ENCODE measurements at places on chromosomes 1 and 21. TPM values are rescaled to one million over a fixed set of nuclear protein-coding genes. Genes with fewer than 3 reads are reported as not detected.

- DNase-seq, result no peak
Measured at GRCh38 chr21:39453571-39454179, 1.9 kb downstream of the SH3BGR start.

DNA sequence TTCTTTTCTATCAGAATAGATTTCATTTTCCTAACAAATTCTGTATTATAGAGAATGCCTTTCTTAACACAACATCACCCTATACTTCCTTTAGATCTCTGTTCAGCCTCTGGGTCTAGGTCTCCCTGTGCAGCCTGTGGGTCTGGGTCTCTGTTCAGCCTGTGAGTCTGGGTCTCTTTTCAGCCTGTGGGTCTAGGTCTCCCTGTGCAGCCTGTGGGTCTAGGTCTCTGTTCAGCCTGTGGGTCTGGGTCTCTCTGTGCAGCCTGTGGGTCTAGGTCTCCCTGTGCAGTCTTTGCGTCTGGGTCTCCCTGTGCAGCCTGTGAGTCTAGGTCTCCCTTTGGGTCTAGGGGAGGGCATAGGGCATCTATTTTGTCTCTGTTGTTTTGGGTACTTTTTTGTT is 59.6 kb upstream of the DIP2A start:
- DNase-seq, result no peak

GRCh38 chr21:37219761-37220432 is 47.2 kb downstream of the VPS26C start:
- DNase-seq, result no peak

- no peak for DNase-seq
Measured at GRCh38 chr21:38843806-38844503, 38.2 kb downstream of the ETS2 start.

Gene ETV3L
- not detected for total RNA-seq

DNA sequence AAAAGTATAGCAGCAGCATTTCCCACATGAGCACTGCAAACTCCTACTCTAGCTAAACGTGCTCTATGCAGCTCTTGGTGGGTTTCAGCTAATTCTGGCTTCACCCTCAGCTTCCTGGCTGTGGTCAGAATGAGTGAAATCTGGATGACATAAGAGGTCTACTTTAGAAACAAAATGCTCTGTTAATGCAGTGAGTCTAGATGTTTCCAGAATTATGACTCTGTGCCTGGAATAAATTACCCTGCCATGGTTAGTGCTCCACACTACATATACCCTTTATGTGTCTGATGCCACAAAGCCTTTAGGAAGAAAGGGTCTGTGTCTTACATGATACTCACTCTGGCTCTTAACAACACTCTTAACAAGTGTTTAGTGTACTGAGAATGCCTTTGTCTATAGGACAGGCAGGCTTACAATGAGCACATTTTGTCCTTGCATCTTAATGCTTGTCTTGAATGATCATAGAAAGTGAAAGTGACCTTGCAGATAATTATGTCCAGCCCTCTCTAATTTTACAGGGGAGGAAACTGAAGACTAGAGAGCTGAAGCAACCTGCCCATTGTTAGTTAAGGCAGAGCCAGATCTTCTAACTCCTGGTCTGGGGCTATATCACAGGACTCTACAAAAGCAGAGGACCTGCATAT is 9.2 kb downstream of the S100A10 start:
- DNase-seq, result no peak

Gene C8A
- total RNA-seq, result not detected

GRCh38 chr1:171161431-171161830 is 23.7 kb upstream of the FMO2 start:
- no peak for DNase-seq

Gene GCSAML
- 0.89 TPM for total RNA-seq

GRCh38 chr1:119005724-119006405 is 17.7 kb upstream of the TBX15 start:
- DNase-seq, result no peak

Gene SH3GLB1
- 109 TPM for total RNA-seq

GRCh38 chr1:221667504-221667903 is 74.4 kb downstream of the DUSP10 start:
- DNase-seq, result no peak

Gene PGLYRP4
- total RNA-seq, result not detected

DNA sequence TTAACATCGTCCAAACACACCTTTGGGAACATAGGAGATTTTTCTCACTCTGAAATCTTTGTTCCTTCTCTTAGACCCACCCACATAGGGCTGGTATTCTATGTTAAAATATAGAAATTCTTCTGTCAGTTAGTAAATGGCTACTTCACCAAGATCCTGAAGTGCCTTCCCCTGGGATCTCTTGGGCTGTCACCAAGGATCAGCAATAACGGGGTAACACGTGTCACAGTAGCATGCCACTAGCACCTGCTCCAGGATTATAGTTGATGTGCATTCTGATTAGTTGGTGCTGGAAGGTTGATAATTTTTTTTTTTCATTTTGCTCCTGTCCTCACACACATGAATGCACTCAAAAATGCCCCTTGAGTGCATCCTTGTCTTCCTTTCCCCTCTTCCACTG is 298.7 kb downstream of the NTNG1 start:
- no peak for DNase-seq

Gene RNU1-3
- total RNA-seq, result 2,195 TPM

- no peak for DNase-seq
Measured at GRCh38 chr21:33815143-33815707, 100.4 kb downstream of the ATP5PO start.

DNA sequence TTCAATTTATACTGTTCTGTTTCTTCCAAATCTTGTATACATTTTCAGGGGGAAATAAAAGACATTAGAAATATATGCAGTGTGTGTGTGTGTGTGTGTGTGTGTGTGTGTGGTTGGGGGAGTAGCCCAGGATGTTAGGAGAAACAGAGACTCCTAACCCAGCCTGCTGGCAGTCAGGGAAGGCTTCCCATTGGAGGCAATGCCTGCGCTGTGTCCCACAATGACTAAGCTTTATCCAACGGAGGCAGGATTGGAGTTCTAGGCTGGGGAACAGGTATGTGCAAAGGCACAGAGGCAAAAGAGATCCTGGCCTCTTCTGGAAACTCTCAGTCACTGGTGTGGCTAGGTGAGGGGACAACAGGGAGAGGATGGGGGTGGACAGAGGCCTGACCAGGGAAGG is 16.5 kb upstream of the ADGRB2 start:
- DNase-seq, result no peak

Gene CLCA4
- total RNA-seq, result 1,448 TPM

- DNase-seq, result no peak
Measured at GRCh38 chr1:151621351-151621750, 9.5 kb downstream of the SNX27 start.

Gene ZNF648
- total RNA-seq, result 0.07 TPM
